Upper lobe of right lung (tissue), 1 donor: ENCODE measurements at places on chromosomes 6 and 20. TPM values are rescaled to one million over a fixed set of nuclear protein-coding genes. Genes with fewer than 3 reads are reported as not detected.

Gene TMEM151B
- not detected for total RNA-seq

Gene CCDC170
- total RNA-seq, result 0.55 TPM

DNA sequence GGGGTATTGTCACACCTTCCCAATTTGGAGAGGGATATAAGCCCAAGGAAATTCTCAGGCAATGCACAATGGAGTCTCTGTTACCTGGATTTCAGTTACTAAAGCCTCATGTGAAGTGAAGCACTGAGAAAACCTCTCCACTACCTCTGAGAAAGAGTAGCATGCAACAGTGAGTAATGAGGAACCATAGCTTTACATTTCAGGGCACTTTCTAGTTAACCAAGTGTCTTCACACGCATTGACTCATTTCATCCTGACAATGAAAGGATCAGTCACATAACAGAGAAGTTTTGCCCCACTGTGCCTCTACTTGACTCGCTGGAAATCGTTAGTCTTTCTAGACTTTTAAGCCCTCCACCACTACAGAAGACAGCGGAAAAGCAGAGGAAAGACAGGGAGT lies 86.2 kb upstream of the ARID1B start:
- DNase-seq, result no peak

DNA sequence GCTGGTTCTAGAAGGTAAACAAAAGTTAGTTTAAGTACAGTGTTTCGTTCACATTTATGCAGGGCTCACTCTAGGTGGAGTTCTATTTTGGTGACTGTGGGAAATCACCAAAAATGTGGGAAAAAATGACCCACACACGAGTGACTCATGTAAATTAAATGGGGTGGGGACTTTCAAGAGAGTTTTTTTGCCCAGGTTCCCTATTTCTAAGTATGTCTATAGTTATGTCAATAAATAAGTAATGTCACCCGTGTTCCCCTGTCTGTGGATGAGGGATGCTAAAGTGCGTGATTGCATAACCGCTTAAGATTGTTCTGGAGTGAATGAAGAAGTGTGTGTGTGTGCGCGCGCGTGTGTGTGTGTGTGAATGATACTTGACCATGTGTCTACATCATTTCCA lies 69.1 kb downstream of the MYB start:
- no peak for DNase-seq

Gene NKAPL
- total RNA-seq, result 0.87 TPM

- DNase-seq, result no peak
These were observed 14.3 kb downstream of the B4GALT5 start for GRCh38 chr20:49699200-49699992.
